GM23338 (cell line): ENCODE measurements at places on chromosomes 1 and 21.
A peak's percentile ranks its signal among the peaks of the same experiment; 100 is the strongest.

DNA sequence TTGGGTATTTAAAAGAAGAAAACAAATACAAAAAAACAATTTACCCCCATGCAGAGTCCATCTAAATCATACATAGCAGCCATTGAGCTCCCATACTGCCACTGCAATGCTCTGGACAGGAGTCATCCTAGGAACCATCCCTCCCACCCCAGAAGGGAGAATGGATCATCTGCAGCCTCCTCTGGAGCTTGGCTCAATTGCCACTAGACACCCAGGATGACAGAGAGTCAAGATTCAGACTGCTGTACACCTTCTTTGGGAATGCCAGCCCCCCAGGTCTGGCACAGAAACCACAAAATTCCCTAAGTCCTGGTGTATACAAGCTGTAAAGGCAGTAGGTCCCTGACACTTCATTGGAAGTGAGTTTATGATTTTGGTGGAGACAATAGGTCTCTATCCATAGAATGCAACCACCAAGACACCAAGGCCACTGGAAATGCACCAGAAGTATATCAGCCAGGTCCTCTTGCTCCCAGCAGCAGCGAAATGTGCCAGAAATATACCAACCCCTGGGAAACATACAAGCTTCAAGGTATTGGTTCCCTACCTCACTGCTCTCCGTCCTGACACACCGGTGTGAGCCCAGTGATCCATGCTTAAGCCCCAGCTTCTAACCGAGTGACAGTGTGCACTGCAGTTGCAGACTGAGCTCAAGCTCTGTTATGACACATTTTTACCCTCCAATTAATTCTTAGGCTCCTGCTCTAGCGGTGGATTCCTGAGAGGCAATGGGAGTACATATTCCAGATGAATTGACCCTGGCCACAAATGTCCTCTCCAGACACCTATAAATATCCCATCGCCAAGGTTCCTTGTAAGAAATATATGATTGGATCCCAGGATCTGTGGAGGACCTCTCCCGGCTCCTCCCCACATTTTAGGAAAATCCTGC lies 4.4 kb downstream of the TAL1 start:
- DNase-seq: no peak

GRCh38 chr1:186195377-186195931 lies 179.6 kb downstream of the TPR start:
- no peak for DNase-seq

DNA sequence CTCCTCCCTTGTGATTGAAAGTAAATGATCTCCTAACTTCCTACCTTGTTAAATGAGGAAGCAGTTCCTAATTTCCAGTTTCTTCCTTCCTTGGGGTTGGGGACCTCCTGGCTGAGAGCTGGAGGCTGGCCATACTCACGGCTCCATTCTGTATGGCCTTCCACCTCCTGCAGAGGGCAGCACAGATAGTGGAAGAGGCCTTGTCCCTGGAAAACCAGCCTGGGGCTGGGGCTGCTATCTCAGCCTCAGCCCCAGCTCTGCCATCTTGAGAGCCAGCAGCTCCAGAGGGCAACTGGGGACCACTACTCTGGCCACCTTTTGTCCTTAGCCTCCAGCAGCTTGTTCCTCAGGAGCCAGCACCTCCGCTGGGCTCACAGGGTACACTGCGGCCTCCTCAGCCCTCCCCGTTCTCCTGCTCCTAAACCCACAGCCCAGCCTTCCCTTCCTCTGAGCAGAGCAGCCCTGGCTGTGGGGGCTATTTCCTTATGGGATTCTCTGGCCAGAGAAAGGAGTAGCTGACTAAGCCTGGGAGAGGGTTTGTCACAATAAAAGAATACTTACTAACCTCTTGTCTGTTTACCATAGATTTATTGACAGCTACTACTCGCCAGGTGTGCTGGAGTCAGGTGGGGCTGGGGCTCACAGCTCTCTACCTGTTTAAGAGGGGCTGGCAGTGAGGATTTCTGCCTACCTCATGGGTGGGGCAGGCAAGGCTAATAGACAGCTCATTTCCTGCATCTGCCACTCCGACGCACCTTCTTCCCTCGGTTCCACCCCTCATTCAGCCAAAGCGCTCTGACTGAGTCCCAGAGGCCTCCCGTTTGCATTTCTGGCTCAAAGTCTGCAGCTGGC lies 6.3 kb downstream of the TMEM234 start:
- DNase-seq: peak; percentile 90

DNA sequence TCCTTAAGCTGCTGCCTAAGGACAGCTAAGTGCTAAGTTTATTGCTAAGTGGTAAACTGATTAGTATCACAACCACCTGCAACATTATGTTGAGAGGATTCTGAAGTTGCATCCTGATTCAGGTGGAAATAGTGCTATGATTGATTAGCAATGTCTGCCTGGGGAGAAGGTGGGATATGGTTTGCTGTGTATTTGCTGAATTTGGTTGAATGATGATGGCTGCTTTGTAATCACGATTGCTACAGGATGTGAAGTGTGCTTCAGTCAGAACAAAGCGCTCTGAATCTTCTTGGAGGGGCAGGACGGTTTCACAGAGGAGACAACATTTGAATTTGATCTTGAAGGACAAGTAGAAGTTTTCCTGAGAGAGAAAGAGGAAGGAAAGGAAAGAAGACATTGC lies 226.0 kb downstream of the ST6GALNAC3 start:
- no peak for DNase-seq

DNA sequence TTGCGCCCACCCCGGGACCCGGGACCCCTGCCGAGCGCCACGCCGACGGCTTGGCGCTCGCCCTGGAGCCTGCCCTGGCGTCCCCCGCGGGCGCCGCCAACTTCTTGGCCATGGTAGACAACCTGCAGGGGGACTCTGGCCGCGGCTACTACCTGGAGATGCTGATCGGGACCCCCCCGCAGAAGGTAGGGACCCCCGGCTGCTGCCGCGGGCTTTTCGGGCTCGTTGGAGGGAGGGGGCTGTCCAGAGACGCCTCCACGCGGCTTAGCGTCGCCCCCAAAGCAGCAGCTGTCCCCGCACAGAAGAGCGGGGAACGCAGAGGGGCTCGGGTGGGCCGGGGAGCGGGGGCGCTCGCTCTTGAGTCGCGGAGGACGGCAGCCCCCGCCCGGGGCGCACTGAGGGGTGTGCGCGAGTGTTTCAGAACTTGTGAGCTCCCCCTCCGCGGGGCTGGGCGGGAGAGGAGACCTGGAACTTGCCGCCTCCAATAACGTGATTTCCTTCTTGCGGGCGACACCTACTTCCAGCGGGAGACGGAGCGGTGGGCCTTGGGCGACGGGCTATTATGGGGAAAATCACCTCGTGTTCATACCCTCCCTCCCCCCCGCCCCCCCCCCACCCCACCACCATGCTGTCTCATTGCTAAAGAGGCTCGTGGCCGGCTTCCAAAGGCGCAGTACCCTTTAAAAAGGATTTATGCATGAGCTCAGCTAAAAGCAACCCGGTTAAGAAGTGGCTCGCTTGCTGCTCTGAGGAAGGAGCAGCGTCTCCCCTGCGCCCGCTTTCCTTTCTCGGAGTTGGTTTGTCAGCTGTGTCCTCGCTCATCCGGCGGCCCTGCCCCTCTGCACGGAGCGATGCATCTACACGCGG lies 664 bp downstream of the BACE2 start:
- DNase-seq: peak; percentile 65

DNA sequence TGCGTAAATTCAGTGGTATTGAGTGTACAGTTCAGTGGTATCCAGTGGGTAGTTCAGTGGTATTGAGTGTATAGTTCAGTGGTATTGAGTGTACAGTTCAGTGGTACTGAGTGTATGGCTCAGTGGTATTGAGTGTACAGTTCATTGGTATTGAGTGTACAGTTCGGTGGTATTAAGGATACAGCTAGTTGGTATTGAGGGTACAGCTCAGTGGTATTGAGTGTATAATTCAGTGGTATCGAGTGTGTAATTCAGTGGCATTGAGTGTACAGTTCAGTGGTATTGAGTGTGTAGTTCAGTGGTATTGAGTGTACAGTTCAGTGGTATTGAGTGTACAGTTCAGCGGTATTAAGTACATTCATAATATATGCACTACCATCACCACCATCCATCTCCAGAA lies 23.5 kb upstream of the KCNAB2 start:
- no peak for DNase-seq

DNA sequence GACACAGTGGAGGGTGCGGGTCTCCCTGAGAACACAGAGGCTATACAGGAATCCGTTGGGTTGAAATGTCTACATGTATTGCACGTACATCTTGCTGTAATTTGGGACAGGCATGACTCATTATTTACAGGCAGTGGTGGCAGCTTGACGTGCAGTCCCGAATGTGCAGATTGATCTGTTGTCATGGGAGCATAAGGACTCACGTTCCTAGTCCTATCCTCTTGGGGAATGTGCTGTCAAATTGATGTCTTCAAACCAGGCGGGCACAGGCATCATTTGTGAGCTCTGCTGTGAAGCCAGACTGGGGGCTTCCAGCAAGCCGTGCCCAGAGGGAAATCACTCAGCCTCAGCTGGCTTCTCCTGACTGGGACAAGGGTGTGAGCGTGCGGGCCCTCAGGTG lies 40.5 kb downstream of the S100B start:
- no peak for DNase-seq

- DNase-seq: no peak
Observed at GRCh38 chr21:26652854-26653253, 79.8 kb upstream of the CYYR1 start.

DNA sequence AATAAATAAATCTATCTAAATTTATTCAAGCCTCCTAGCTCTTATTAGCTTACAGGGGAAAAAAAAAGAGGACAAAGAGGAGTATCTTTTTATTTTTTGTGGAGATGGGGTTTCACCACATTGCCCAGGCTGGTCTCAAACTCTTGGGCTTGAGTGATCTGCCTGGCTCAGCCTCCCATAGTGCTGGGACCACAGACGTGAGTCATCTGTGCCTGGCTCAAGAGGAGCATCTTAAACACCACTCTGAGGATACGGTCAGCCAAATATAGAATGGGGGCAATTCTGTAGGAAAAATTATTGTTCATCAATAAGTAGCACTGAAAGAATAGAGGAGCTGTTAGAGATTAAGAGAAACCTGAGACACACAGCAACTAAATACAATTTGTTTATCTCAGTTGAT lies 24.1 kb downstream of the SLC45A3 start:
- no peak for DNase-seq

DNA sequence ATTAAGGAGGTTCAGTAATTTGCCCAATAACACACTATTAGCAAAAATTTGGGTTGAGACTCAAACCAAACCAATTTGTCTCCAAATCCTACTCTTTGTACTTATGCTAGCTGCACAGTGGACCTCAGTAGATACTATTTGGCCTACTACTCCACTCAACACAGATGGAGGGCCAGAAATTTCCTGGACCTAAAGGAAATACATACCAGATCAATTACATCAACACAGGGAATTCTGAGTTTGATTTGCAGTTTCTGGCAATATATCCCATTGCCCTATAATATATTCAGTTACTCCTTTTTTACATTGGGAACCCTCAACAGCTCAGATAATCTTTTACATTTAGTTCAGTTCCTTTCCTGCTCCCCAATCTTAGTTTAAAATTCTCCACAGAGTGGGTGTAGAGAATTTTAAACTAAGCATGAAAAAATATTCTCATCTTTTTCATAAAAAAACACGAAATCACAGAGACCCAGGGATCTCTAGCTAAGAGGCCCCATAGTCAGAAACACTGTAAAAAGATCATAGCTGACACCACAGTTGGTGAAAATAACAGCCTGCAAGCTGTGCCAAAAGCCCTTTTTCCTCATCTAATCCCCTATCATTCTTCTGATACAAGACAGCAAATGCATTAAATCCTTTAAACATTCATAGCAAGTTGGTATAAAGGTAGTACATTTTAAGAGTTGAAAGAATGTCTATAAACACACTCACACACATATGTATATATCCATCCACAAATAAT lies 317.7 kb upstream of the ESRRG start:
- no peak for DNase-seq

DNA sequence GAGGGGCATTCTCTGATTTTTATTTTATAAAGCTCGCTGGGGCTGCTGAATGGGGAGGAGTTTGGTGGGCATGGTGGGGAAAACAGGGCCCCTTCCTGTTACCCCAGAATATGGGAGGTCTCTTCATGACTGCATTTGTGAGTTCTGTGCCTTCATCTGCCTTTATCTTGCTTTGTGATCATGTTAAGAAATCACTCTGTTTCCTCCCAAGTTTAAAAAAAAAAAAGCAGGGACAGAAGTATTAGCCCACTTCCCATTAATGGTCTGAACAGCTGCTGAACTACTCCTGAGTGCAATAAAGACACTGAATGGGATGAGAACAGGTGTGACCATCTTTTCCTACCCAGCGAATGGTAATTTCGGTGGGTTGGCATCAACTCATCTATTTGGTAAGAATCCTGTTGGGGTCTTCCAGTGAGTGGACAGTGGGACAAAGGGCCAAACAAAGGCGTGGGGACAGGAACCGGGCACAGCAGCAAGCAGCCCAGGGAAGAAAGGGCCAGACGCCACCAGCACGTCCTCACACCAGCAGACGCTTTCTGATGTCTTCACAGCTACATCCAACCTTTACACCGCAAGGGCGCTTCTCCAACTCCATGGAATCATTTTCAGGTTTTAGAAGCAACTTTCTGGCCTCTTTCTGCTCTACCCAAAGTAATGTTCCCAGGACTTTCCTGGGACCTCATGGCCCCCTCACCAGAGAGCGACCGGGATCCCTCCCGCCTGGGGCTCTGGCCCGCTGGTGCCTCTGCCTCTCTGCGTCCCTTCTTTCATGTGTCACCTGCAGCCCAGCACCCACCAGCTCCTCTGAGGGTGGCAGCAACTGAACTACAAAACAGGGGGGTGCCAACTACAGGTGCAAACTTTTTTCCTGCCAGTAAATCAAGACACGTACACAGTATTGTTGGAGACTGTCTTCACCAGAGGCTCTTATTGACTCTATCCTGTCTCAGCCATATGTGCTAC lies 160.2 kb downstream of the ADSS2 start:
- no peak for DNase-seq
